PC-3 (cell line): ENCODE measurements at places on chromosomes 2 and 18.

DNA sequence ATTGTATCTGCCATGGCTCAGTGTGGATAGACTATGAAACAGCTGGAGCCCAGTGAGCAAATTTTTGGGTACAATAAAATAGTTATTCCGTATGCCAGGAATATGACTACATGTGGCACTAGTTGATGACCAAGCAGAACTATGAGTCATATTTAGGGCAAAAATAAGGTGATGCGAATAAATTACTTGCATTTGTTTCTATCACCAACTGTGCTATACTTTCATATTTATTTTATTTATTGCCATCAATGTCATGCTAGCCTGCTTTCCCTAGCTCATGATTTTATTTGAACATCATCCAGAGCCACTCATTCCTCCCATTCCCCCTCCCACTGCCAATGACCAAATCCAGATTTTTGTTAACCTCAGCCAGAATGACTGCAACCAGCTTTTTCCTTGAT, 13.3 kb upstream of the FAP start:
- peak; percentile 43 for DNase-seq

DNA sequence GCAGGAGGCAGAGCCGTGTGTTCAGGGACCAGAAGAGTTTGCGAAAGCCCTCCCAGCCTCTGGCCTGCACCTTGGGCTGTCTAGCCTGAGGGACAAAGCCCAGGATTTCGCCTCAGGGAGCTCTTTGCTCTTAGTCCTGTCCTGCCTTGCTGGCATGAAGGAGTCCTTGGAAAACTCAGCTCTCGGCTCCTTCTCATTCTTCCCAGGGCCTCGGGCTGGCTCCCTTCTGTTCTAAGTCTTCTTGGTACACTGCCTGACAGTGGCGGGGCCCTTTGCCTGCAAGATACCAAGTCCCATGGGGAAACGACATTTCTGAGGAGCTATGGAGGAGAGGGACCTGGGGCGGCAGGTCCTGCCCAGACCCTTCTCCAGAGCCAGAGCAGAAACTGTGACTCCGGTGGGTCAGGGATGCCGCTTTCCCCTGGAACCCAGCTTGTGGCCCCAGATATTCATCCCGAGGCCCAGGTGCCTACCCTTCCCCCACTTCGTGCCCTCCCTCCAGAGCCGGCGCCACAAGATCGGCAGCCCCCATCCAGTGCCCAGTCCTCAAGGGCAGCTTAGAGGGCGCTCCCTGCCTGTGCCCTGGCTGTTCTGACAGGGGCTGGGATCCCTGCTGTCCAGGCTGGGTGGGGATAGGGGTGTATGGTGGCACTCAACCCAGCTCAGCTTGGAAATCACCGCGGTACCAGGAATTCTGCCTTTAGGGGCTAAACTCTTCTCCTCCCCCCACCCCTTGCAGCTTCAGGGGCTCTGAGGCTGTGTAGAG, 5.5 kb upstream of the CYP26B1 start:
- DNase-seq: no peak

GRCh38 chr18:8987241-8987640, 115.3 kb upstream of the NDUFV2 start:
- no peak for DNase-seq

GRCh38 chr2:240921311-240921994, 15.3 kb downstream of the CROCC2 start:
- peak; percentile 71 for DNase-seq

DNA sequence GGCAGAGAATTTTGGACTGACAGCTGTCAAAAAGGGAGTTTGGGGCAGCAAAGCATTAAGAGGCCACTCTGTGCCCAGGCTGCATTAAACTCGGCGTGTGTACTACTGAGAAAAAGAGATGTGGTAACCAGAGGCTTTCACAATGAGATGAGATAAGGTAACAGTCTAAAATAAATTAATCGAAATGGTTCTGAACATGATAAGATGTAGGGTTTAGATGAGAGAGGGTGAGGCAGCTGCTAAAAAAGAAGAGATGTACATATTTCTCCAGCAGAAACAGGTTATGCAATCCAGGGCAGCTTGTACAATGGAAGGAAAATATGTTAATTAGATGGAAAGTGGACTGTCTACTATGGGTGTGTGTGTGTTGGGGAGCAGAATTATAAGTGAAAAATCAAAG, 39.2 kb upstream of the ACTR3 start:
- DNase-seq: no peak

GRCh38 chr18:48230467-48231113, 178.6 kb downstream of the ZBTB7C start:
- DNase-seq: peak; percentile 48

- peak; percentile 43 for DNase-seq
These were observed 344.0 kb upstream of the DDX18 start for GRCh38 chr2:117470311-117471095.

DNA sequence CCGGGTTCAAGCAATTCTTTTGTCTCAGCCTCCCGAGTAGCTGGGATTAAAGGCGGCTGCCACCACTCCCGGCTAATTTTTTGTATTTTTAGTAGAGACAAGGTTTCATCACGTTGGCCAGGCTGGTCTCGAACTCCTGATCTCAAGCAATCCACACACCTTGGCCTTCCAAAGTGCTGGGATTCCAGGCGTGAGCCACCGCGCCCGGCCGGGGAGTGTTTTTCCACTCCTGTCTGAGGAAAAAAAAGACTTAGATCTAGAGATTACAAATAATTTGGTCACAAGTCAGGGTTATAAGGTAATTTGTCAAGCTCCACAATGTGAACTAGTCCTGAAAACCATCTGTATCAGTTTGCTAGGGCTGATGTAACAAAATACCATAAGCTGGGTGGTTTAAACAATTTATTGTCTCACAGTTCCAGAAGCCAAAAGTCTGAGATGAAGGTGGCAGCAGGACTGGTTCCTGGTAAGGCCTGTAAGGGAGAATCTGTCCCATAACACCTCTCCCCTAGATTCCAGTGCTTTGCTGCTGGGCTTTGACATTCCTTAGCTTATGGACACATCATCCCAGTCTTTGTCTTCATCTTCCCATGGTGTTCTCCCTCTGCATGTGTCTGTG, 40.7 kb upstream of the SP3 start:
- DNase-seq: no peak

DNA sequence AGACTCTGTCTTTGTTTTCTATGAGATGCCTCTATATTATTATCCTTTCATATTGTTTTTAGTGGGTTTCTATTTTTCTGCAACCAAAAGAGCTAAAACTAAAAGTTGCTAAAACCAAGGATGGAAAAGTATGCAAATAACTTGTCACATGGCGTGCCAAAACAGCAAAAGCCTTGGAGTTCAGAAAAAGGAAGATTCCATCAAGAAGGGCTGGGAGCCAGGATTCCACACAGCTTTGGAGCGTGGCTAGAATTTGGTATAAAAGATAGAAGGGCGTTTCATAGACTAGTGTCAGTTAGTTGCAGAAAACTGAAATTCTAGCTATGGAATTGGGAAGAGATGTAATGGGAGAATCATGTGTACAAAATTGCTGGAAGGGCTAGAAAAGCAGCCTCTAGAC, 4.1 kb downstream of the SCYGR1 start:
- DNase-seq: no peak

DNA sequence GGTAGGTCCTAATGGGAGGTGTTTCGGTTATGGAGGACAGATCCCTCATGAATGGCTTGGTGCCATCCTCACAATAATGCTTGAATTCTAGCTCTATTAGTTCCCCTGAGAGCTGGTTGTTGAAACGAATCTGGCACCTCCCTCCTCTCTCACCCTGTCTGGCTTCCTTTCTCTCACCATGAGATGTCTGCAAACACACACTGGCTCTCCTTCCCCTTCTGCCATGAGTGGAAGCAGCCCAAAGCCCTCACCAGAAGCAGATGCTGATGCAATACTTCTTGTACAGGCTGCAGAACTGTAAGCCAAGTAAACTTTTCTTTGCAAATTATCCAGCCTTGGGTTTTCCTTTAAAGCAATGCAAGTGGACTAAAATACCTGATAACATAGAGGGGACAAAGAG, 86.6 kb downstream of the RND3 start:
- no peak for DNase-seq

DNA sequence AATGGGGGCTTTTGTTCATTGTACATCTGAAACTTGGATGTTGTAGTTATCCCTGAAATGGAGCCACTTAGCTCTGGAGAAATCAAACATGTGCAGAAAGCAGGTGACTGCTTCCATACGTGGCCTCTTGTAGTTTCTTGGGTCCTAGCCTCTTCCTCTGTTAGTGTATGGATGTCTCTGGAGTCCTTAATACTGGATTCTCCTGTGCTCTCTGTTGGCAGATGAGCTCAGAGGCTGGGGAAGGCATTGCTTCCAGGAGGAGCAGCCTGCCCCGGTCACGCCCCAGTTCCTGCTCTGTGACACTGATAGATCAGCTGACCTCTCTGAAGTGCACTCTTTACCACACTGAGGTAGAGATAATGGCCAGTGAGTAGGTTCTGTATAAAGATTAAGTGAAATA, 176.2 kb downstream of the LDLRAD4 start:
- no peak for DNase-seq

DNA sequence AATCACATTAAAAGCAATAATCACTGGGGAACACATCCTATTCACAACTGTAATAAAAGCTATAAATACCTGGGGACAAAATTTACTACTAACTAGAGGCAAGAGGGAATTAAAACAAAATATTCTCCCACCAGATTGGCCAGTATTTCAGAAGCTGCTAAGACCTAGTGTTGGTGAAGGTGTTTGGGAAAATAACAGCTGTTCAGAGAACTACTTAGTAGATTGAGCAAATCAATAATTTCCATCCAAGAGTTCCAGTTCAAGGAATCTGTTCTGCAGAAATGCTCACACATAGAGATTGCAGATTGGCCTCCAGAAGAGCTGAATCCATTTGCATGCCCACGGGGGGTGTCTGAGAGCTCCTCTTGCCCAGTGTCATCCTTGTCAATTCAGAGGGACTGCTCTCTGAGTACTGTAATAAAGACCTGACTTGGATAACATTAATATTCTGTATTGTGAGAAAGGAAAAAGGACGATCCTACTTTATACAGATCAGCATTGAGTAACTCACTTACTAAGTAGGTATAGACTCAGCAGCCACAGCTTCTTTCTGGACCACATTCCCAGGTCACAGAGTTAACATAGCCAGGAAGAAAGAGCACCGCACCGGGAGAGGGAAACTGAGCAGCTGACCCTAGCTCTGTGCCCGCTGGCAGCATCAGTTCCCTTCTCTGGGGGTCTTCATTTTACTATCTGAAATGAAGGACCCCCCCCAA, 5.6 kb downstream of the TUBB6 start:
- no peak for DNase-seq

- peak; percentile 5 for DNase-seq
These were observed 110.4 kb downstream of the ALK start for GRCh38 chr2:29810956-29811355.

DNA sequence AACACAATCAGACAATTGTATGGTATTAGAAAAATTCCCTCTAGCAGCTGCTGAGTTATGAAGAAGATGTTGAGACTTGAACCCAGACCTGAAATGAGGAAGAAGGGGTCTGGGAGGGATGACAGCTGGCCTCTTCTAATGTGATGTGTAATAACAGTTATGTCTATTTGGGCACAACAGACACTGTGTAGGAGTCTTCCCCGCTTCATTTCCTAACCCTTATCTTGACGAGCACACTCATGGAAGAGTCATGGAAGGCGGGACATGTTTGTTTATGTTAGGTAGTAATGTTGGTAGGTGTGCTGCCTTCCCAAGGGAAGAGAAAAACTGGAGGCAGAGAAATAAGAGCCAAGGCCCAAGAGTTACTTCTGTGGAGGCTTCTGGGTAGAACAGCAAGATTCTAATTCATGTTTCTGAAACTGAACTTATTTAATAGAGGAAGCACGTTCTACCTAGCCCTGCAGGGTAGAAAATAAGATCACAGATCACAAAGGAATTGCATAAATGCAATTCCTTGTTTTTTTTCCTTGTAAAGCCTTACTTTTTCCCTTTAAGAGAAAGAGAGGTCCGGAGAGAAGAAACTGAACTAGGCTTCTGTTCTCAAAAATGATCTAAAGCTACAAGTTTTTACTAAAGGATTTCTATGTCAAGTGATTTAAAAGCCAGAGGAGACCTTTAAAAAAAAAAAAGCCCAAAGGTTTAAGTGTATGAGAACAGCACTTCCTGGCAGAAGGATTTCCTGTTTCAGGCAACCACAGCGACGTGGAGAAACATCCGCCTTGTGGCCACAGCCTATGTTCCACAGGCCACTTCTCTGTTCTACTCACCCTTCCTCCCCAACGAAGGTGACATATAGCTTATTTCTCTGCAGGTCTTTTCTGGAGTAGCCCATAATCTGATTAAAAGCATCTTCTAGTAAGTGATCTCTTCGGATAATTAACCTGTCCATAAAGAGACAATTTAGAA, 68.5 kb upstream of the STK17B start:
- peak; percentile 97 for DNase-seq

DNA sequence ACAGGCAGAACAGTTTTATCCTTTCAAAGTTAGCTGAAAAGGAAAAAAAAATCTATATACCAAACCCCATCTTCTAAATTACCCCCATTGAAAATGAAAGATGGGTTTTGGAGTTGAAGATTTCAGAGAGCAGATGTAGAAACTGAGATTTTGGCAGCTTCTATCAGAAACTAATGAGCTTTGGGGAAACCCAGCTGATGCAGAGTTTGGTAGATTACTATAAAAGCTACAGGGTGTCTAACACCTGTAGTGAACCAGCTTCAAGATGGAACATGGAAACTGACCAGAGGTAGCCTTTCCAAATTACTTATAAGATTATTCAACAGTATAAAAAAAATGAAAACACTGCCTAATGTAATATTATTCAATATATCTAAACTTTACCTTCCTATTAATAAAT, 583.1 kb downstream of the XIRP2 start:
- no peak for DNase-seq

- no peak for DNase-seq
These were observed 118.8 kb downstream of the MSH2 start for GRCh38 chr2:47521666-47522285.

GRCh38 chr2:96427169-96427568, 78.0 kb downstream of the NEURL3 start:
- DNase-seq: no peak

- DNase-seq: peak; percentile 67
These were observed 4.6 kb downstream of the B3GNT7 start for GRCh38 chr2:231399853-231400680.

DNA sequence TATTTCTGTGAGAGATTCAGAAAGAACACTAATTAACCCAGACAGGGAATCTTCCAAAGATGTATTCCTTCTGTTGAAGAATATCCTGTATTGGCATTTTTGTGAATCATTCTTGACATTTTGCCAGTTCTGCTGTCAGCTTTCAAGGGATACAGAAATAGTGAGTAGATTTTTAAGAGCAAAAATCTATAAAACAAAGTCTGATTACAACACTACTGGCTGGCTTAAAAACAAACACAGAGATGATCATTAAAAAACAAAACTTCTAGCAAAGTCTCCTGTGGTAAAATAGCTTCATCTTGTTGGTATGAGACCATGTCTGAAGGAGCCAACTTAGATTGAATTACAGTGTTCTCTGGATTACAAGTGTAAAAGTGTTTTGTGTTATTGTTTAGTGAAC, 866.3 kb upstream of the KLHL29 start:
- no peak for DNase-seq
